AG08395 (cell line): ENCODE measurements at places on chromosomes 2 and 18.
A peak's percentile ranks its signal among the peaks of the same experiment; 100 is the strongest.

GRCh38 chr18:79979843-79980242 lies 8.5 kb downstream of the TXNL4A start:
- no peak for DNase-seq

- DNase-seq = no peak
These were observed 249.1 kb downstream of the LTBP1 start for GRCh38 chr2:33195891-33196290.

GRCh38 chr18:48727681-48728080 lies 188.8 kb downstream of the CTIF start:
- peak; percentile 66 for DNase-seq

DNA sequence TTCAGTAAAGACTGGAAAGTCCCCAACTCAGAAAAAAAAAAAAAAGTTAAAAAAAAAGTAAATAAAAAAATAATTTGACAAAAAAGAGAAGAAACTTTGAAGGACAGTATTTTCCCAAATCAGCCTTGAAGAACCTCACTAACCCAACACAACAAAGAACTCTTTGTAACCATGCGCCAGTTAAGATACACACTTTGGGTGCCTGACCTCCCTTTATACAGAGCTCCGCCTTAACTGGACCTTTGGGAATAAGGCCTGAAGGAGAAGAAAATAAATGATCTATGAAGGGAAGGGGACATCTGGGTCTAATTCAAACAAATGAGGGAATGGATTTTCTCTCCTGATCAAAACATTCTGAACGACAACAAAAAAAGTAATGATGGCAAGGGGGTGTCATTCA lies 2.2 kb upstream of the GFPT1 start:
- DNase-seq = no peak

DNA sequence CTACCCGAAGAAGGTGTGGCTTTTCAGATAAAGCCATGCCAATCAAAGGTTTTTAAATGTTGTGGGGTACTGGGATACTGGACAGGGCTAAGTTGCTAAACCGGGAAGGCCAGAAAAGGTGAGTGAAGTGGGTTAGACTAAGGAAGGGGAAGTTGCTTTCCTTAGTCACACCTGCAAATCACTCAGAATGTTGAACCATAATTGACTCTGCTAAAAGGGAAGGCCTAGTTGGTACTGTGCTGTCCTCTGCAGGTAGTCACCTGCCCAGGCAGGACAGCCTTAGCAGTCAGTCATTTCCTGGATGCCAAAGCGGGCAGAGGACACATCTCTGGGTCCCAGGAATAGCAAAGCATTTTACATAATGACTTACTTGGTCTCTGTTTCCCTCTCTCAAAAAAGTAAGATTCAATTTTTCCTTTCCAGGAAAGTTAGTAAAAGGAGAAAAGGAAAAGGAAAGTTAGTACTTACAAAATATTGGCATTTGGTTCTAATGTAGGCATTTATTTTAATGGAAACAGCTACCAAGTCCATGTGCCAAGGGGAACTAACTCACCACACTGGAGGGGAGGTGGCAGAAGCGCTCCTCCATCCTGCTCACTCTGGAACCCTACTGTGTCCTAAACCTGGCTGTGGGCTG lies 60.3 kb downstream of the RFTN2 start:
- no peak for DNase-seq

- no peak for DNase-seq
These were observed 2.8 kb downstream of the SLC30A6 start for GRCh38 chr2:32168513-32168912.

- no peak for DNase-seq
These were observed 483.3 kb downstream of the BCL11A start for GRCh38 chr2:60070196-60070595.

GRCh38 chr2:12161085-12161484 lies 414.7 kb downstream of the LPIN1 start:
- DNase-seq = no peak

DNA sequence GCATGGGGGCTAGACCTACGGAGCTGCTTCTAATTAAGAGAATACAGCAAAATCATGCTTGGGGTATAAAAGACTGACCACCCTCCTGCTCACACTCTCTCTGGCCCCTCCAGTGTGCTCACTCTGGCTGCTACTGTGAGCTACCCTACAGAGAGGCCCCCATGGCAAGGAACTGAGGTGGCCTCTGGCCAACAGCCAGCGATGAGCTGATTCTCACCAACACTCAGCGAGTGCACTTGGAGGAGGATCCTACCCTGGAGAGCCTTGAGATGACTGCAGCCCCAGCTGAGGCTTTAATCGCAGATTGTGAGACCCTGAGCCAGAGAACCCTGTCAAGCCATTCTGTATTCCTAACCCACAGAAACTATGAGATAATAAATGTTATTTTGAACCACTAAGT lies 88.2 kb downstream of the GFPT1 start:
- DNase-seq = no peak

- no peak for DNase-seq
These were observed 140.8 kb downstream of the BCL11A start for GRCh38 chr2:60412620-60413019.

DNA sequence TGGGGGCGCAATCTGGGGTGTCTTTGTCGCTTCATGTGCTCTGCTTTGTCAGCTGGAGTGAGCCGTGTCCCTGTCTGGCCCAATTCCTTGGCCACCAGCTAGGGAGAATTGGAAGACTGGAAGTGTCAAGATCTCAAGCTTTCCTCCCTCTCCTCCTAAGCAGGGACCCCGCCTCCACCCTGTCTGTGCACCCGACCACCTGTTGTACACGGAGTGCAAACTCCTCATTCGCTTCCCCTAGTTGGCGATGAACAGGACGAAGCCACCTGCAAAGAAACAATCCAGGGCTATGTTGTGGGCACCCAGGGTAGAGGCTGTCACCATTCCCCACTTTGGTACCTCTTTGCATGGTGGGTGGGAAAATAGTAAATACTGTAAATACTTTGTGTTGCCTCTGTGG lies 1.7 kb upstream of the DQX1 start:
- no peak for DNase-seq

DNA sequence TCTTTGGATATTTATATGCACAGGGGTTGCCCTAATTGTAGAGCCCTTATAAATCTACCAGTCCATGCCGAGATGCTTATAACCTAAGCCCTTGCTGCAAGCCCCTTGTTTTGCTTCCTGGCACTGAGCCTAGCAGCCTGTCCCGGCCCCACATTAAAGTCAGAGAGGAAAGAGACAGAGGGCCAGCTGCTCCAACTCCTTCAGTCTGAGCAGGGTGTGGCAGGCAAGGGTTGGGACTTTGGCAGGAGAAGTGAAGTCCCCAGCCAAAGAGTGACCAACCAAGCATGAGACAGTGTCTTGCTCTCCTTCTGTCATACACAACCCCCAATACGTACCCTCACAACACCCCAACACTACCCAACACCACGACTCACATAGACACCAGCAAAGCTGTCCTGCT lies 54.7 kb upstream of the FZD7 start:
- no peak for DNase-seq

DNA sequence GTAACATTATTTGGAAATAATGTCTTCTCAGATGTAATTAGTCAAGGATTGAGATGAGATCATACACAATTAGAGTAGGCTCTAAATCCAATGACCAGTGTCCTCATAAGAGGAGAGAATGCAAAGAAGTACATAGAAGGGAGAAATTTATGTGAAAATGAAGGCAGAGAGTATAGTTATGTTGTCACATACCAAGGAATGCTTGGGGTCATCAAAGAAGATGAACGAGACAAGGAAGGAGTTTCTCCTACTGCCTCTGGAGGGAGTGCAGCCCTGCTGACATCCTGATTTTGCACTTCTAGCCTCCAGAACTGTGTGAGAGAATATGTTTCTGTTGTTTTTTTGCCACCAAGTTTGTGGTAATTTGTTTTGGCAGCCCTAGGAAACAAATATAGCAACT lies 100.1 kb downstream of the GALNT13 start:
- no peak for DNase-seq

DNA sequence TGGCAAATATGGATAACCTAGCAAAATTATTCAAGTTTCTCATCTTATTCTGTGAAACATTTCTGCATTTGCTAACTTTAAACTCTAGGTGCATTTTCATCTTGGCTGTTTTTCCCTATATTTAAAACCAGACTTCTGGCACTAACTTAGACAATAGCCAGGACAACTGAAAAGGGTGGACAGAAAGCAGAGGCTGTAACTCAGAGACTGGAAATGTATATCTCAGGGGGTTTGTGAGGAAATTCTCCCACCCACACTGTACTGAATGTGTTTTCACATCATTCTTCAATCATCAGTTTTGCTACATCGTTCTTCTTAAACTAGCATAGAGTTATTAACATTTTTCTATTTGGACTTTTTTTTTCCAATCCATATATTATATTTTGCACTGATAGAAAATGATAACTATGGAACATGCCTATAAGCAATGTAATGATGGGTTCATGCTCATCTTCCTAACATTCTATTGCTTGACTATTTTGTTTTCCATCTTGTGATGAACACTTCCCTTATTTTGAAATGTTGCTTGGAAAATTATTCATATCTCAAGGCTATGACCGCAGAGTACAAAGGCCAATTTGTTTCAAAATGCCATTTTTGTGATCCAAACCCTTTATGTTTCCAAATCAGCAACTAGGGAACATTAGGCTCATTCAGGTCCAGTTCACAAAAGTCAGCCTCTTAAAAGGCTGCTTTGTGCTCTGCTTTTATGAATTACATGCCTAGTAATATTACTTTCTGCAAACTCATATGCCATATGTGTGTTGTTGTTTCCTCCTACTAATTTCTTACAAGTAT lies 125.8 kb upstream of the CDH19 start:
- no peak for DNase-seq

DNA sequence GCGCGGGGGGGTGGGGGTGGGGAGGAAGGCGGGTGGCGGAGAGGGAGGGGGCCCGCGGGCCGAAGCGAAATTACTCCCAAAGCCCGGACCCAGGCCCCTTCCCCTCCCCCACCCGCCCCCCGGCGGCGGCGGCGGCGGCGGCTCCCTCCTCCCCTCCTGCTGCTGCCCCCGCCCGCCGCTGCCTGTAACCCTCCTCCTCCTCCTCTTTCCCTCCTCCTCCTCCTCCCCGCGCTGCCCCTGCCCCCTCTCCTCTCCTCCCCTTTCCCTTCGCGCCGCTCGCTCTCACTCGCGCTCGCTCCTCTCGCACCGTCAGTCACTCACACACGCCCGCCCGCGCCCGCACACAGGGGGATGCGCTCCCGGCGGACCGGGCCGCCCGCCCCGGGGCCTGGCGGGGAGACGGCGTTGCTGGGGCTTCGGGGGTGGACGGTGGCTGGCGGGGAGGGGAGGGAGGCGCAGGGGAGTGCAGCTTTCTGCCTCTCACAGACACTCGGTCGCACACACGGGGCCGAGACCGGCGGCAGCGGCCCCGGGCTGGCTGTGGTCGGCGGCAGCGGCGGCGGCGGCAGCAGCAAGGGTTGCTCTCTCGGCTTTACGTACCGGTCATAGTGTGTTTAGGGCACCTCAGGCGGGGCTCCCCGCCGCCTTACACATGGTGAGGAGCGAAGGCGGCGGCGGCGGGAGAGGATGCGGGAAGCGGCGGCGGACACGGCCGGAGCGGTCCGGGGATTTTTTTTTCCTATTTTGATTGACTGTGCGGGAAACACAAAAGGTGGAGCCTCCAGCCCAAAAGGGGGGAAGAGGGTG lies 405 bp downstream of the SP3 start:
- DNase-seq = peak; percentile 76

DNA sequence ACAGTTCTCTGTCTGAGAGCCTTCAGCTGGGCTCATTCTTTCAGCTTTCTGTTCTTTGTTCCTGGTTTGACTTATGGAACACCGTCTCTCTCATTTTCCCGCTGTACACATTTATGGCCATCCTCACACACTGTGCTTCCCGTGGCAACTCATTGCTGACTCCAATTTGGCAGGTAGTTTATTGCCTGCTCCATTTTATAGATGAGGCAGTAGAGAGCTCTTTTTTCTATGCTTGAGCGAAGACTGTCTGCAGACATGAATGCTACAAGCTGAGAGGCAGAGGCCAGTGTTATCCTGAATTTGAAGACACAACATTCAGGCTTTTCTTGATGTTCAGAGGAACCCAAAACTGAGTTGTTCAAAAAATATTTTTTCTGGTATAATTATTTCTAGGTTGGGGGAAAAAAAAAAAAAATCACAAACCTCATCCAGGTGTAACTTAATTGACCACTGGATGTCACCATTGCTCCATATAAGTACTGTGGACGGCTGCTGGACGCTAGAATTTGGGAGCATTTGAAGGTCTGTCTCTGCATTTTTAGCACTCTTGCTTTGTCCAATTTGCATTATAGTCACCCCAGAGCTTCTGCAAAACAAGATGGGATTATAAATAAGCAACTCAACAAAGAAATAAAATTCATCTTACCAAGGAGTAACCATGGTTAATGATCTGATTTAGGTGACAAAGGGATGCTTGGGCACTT lies 83.5 kb downstream of the HRH4 start:
- DNase-seq = peak; percentile 42

DNA sequence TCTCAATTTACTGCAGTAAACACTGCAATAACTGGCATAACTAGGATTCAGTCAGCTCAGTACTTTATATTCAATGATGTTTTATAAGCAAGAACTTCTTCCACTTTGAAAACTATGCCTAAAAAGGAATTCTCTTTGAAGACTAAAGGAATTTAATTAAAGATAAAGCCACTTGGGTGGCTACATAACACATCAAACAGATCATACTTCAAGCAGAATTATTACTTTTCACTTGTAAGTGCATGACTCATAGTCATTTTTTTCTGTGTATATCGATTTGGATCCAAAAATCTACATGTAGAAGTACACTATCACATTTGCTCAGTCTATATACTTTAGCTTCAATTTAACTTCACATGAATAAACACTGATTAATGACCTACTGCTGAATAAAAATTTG lies 4.0 kb downstream of the KANSL1L start:
- DNase-seq = no peak

DNA sequence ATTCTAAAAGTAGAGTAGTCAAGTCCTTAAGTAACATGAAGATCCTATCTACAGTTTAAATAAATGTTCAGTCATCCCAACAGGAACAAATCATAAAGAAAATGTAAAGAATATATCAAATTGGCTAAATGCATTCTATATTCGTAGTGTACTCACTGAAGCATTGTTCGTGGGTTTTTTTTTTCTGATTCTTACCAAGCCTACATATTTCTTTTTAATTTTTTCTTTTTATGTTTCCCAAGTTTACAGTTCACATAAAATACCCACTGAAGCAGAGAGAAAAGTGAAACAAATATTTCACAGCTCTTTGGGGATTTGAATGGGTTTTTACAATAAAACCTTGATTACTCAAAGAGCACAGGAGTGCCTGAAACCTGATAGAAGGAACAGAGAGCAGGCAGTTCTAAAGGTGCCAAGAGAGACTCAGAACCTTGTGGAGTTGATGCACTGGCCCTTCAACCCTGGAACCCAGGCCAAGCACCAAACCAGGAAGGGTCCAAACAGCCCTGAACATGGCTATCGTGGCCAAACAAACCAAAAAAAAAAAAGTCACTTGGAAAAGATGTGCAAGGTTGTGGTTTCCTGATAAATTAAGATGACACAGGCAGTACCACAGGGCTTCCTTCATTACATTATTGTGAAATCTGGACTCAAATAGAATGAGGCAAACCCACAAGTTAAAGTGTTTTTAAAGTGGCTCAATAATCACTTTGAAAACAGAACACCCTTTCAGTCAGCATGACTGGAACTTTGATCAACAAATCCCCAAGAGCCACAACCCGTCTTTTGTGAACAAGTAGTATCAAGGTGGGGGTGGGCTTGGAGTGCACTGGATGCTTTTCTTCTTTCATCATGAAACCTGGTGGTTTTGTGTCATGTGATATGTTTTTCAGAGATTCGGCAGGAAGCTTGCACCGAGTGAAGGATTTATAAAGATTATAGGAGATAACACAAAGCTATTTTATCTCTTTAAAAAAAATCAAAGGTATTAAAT lies 245.0 kb upstream of the FN1 start:
- peak; percentile 74 for DNase-seq

GRCh38 chr2:136167721-136168475 lies 49.9 kb upstream of the CXCR4 start:
- no peak for DNase-seq

- no peak for DNase-seq
These were observed 75.6 kb upstream of the MGAT5 start for GRCh38 chr2:134178138-134178877.
